ENCODE measurements at places on chromosomes 16 and 17. TPM values are rescaled to one million over a fixed set of nuclear protein-coding genes. Genes with fewer than 3 reads are reported as not detected.
A peak's percentile ranks its signal among the peaks of the same experiment; 100 is the strongest.

GRCh38 chr17:10698096-10698818 lies 863 bp downstream of the ADPRM start:
- peak overlapping the region; percentile 96 for H3K4me3 ChIP-seq
- peak overlapping the region; percentile 99 for H3K27ac ChIP-seq
- H3K4me1 ChIP-seq, result peaks cover 66% of the 10 kb centered on the region
- H3K27me3 ChIP-seq, result no peaks in the 10 kb centered on the region

DNA sequence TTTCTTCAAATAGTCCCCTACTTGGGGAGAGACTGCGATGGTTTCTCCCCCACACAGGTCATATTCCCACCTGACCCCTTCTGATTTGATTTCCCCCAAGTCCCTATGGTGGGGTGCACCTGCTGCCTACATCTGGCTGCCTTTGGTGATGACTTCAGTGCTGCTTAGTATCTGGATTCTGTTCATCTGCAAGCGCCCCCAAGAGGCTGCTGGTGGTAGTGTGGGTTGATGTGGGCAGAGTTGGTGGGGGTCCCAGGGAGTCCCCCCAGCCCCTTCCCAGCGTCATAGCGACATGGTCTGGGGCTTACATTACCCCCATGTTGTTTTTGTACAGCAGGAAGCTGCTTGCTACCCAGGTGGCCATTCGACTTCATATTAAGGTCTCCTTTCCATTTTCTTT lies 99.2 kb downstream of the NTN1 start:
- DNase-seq, result peak; percentile 21
- H3K4me1 ChIP-seq, result peaks cover 17% of the 10 kb centered on the region
- peaks cover 20% of the 10 kb centered on the region for H3K27me3 ChIP-seq

- H3K36me3 ChIP-seq, result no peaks in the 10 kb centered on the region
- H3K4me1 ChIP-seq, result no peaks in the 10 kb centered on the region
- H3K4me3 ChIP-seq, result no peak overlapping the region
Measured at GRCh38 chr16:50502616-50503011, 45.6 kb upstream of the NKD1 start.

GRCh38 chr16:31128711-31129567 lies 6.6 kb downstream of the PRSS8 start:
- no peaks in the 10 kb centered on the region for H3K36me3 ChIP-seq
- H3K27me3 ChIP-seq, result no peaks in the 10 kb centered on the region
- H3K27ac ChIP-seq, result peak overlapping the region; percentile 72
- H3K4me1 ChIP-seq, result no peaks in the 10 kb centered on the region
- no peak overlapping the region for H3K4me3 ChIP-seq

The NOL3 gene
- total RNA-seq, result 21.6 TPM

The ACBD4 gene
- 20.1 TPM for total RNA-seq
